ENCODE measurements at places on chromosomes 13 and 19.

DNA sequence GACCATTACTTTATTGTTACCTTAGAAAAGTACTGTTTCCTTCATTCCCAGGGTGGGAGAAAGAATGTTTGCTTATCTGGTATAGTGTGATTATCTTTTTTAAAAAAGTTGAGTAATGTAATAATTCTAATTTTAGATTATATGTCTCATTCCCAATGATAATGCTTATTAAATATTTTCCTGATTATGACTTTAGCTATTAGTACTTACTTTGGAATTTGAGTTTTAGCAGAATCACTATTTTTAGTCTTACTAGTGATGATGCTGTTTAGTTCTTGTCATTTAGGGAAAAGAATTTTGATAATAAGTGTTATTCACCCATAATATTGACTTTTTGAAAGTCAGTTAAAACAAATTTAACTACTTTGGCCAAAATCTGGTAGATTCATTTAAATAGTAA lies 95.2 kb downstream of the FRY start:
- DNase-seq = peak; percentile 72

DNA sequence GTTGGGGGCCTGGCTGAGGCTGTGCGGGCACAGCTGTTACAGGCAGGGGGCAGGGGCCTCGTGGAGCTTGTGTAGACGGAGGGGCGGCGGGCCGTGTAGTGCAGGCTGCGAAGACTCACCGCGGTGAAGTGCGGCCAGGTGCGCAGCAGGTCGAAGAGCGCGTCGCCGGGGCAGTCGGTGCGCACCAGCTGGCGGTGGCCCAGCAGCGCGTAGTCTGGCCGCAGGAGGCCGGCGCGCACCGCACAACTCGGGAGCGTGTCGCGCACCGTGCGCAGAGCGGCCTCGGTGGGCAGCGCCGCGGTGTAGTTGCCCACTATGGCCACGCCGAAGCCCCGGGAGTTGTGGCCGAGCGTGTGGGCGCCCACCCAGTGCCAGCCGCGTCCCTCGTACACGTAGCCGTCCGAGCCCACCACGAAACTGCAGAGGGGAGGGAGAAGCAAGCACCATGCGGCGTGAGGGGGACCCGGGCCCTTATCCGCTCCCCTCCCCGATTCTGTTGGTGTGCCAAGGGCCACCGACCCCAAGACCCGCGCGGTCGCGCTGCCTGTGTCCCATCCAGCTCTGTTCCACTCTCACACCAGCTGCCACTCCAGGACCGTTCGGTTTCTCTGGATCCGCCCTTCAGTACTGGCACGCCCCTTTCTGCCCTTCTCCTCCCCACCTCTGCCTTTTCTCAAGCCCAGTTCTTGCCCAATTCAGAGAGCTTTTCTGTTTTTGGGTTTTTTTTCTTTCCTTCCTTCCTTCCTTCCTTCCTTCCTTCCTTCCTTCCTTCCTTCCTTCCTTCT lies 5.4 kb upstream of the RASAL3 start:
- no peak for DNase-seq

DNA sequence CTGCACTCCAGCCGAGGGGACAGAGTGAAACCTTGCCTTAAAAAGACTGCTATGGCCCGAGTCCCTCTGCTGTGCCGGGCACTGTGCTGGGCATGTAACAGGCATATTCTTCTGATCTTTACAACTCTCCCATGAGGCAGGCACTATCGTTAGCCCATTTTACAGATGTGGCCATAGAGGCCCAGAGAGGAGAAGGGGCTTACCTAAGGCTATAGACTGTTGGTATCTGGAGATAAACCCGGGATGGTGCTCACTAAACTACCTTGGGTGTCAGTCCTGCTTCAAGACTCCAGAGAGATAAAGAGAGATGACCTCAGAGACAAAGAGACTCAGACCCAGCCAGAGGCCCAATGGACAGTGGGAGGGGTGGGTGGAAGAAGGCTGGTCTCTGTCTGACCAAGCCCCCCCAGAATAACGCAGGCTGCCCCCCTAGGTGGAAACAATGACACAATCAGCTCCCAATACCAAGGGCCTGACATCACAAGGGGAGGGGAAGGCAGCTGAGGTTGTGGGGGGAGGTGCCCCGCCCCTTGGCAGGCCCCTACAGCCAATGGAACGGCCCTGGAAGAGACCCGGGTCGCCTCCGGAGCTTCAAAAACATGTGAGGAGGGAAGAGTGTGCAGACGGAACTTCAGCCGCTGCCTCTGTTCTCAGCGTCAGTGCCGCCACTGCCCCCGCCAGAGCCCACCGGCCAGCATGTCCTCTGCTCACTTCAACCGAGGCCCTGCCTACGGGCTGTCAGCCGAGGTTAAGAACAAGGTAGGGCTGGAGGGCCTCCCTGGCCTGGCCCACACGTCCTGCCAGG lies at the start of gene CNN1:
Gene CNN1 (plus strand): TSS at position 620 of the 805 bp plus-strand sequence. CDS start 77 bp downstream, at position 697.
- DNase-seq = peak; percentile 94

DNA sequence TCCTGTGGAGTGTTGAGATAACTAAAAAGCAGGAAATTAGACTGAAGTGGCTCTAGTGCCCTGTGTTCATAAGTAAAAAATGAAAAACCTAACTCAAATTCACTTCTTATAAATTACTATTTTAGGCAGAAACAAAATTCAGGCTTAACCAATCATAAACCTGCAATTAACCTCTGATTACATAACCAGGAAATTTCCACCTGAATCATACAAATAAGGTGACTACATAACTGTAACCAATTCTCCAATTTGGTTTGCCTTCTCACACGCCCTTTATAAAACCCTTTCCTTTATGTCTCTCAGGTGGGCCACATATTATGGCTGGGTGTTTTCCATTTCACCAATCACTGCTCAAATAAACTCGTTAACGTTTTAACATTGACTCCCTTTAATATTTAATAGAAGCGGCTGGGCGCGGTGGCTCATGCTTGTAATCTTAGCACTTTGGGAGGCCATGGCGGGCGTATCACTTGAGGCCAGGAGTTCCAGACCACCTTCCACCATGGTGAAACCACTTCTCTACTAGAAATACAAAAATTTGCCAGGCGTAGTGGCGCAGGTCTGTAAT lies 22.9 kb upstream of the ZNF724 start:
- no peak for DNase-seq

DNA sequence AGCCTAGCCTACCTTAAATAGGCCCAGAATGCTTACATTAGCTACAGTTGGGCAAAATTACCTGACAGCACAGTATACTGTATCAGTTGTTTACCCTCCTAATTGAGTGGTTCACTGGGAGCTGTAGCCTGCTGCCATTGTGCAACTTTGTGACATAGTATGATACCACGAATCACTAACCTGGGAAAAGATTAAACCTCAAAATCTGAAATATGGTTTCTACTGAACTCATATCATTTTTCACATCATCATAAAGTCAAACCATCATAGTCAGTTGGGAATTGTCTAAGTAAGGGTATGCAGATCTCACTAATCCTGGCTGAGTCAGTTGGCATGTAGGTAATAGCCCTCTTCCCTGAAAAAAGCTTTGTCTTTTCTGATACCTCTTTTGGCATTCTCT lies 9.2 kb downstream of the PAN3 start:
- DNase-seq = peak; percentile 1

DNA sequence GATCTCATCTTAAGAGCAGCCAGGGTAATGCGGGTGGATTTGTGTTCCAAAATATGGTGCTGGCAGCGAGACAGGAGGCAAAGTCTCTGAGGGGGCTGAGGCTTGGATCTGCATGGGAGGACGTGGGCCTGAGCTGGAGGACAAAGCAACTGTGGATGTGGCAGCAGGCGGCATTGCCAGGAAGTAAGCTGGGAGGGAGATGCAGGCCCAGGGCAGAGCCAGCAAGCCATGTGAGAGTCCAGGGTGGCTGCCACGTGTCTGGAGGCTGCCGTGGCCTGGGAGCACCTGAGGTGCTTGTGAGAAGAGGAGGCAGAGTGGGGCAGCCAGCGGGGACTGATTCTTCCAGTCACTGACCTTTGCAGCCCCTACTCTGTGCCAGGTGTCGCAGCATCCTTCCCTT lies 52.0 kb downstream of the DPF1 start:
- no peak for DNase-seq

DNA sequence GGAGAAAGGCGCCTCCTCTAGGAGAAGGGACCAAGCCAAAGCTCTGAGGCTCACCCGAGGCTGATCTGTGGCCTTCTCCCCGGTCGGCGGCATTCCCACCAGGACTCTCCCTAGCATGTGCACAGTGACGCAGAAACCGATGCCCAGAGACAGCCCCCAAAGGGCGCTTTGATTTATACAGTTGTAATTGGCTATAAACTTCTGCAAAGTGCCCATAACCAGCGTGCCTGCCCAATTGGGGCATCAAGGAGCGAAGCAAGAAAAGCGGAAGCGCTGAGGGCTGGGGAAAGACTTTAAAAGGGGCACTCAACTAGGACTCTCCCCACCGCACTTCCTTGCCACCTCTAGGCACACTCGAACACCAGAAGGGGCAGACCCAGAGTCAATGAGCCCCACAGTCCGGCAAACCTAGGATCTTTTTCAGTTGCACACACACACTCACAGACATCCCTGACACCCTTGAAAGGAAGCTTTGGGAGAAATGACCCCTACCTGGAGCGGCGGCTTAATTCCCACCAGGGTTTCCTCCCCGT lies 1.8 kb downstream of the CDX2 start:
- DNase-seq = no peak

- peak; percentile 8 for DNase-seq
Observed at GRCh38 chr13:38888309-38888708, 102.3 kb downstream of the STOML3 start.

DNA sequence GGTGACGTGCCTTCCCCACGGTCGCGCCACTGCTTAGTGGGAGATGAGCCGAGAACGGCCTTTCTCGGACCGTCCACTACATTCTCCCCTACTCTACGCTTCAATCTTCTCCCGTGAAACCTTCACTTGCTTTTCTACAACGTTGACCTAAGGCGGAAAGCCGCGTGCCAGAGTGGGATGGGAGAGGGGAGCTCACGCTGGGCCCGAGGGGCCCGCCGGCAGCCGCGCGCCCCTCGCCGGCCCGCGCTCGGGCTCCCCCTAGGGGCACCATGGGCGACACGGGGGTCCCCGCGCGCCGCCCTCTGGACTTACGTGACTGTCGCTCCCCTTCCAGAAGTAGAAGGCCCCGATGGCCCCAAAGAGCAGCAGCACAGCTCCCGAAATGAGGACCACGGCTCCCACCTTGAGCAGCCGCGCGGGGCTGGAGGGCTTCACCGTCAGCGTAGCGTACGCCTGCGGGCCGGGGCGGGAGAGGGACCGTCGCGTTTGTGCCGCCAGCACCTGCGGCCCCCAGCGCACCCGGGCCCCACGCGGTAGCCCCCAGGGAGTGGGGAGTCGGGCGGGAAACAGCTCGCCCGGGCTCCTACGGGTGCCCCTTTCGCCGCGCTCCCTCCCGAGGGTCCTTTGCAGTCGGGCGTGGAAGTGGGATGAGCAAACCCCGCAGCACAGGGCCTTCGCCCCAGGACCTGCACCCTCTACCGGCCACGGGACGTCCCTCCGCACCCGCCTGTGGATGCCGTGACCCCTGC lies 727 bp downstream of the CNMD start:
- DNase-seq = peak; percentile 4

DNA sequence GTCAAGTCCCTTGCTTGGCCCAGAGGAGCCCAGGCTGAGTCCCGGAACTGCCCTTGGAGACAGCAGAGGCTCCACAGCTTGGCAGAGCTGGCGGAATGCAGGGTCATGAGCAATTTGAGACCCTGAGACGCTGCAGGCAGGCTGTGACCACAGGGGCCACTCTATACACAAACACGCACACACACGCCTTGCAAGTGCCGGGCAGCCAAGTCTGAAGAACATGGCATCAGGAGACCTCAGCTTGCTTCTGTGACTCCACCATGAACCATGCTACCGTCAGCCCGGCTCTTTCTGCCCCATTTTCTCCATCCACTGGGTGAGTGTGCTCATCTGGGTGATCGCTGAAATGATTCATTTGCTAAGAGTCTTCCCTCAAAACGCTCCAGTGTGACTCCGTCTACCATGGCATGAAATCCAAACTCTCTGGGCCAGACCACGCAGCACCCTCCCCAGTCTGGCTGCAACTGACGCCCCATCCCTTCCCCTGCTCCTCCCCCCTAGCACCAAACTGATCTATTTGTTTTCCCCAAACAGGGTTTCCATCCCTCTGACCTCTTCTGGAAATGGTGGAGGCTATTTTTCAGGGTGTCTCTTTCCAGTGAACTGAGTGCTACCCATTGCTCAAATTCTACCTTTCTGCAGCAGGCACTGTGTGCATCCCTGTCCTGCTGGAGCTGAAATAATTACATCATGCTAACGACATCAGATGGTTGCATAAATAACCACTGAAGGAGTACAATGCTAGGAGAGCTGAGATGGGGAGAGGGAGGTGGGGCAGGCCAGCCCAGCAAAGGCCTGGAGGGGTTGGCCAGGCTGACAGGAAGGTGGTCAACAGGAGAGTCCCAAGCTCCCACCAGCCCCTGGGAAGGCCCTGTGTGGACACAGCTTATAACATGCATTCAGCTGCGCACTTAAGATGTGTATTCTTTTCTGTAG lies 3.1 kb downstream of the CARS2 start:
- peak; percentile 18 for DNase-seq

- DNase-seq = peak; percentile 85
Observed at GRCh38 chr19:41310033-41310831, at the start of gene CCDC97. CCDC97 (plus strand) TSS chr19:41310172; CDS start chr19:41310311, 139 bp downstream.

DNA sequence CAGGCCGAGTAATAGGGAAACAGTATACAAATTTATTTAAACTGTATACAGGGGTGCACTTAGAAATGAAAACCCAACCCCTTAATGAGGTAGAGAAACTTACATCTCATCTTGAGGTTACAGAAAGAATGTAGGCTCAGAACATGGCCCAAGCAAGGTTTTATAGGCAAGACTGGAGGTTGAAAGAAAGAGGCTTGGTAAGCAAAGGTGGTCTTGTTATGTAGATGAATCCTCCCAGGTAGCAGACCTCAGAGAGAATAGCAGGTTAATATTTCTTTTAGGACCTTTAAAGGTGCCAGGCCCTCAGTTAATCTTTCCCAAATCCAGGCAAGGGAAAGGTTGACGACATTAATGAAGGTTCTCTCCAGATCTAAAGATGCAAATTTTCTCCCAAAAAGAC lies 1466.8 kb upstream of the PRR20A start:
- DNase-seq = no peak

DNA sequence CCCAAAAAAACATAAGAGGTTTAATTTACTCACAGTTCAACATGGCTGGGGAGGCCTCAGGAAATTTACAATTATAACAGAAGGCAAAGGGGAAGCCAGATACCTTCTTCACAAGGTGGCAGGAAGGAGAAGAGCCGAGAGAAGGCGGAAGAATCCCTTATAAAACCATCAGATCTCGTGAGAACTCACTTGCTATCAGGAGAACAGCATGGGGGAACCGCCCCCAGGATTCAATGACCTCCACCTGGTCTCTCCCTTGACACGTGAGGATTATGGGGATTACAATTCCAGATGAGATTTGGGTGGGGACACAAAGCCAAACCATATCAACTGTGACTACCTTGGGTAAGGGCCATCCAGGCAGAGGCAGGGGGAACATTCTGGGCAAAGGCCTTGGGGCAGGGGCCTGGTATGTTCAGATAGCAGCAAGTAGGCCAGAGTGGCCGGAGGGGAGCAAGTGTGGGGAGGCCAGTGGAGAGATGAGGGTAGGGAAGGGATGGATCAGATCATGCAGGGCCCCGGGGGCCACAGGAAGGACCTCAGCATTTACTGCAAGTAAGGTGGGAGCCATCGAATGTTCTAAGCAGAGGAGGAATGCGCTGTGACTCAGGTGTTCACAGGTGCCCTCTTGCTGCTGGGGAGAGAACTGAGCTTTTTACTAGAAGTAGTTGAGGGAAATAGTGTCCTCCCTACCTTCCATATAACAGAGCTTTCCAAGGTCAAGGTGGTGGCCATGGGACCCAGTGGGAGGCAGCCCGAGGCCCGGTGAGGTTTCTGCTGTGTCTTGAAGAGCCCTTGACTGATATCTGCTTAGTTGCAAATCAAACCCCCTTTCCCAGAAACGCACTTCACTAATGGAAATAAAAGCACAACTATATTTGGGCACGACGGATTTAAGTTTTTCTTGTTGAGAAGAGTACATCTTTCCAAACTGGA lies 18.0 kb downstream of the RAB3D start:
- no peak for DNase-seq

Data from EH (cell line).